ENCODE measurements at places on chromosomes 13 and 19.

DNA sequence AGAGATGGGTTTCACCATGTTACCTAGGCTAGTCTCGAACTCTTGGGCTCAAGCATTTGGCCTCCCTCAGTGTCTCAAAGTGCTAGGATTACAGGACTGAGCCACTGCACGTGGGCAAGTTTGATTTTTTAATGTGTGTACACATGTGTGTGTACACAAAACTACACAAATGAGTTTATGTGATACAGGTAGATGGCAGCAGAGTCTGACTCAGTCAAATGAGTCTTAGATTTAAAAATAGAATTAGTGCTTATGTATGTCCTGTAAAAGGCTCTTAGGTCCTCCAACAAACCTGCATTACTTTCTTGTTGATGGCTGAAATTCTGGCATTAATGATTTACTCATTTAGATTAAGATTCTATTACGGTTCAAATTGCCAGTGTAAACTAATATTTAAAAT lies 293.7 kb downstream of the PCDH17 start:
- no peak for DNase-seq

GRCh38 chr13:30906411-30907051 lies 460 bp downstream of the MEDAG start:
- DNase-seq, result no peak

GRCh38 chr19:11268783-11269267 lies 6.5 kb upstream of the DOCK6 start:
- DNase-seq, result no peak

- DNase-seq, result no peak
These were observed 12.4 kb upstream of the TINCR start for GRCh38 chr19:5580161-5580571.

- DNase-seq, result peak; percentile 66
These were observed 33.7 kb downstream of the VSTM1 start for GRCh38 chr19:54029930-54030490.

DNA sequence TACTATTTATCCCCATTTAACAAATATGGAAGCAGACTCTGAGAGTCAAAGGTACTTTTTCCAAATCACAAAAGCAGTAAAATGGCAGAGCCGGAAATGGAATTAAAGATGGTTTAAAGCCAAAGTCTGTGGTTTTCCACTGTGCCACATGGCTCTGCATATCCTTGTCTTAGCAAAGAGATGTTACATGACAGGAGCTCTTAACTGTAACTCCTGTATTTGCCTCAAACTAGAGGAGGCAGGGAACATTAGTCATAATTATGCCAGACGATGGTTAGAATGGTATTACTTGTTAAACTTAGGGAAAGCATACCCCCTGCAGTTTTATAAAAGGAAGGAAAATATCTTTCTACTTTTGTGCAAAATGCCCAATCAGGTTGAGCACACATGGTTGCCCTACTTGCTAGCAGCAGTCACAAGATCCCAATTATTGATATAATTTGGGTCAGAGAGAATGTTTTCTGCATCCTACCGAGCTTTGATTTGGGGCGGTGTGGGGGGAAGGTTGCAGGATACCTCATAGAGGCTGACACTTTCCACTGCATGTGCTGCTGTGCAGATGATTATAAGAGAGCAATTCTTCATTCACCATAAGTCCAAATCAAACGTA lies 42.0 kb upstream of the MAB21L1 start:
- no peak for DNase-seq

- DNase-seq, result no peak
These were observed 21.9 kb downstream of the RBM26 start for GRCh38 chr13:79384022-79384610.

DNA sequence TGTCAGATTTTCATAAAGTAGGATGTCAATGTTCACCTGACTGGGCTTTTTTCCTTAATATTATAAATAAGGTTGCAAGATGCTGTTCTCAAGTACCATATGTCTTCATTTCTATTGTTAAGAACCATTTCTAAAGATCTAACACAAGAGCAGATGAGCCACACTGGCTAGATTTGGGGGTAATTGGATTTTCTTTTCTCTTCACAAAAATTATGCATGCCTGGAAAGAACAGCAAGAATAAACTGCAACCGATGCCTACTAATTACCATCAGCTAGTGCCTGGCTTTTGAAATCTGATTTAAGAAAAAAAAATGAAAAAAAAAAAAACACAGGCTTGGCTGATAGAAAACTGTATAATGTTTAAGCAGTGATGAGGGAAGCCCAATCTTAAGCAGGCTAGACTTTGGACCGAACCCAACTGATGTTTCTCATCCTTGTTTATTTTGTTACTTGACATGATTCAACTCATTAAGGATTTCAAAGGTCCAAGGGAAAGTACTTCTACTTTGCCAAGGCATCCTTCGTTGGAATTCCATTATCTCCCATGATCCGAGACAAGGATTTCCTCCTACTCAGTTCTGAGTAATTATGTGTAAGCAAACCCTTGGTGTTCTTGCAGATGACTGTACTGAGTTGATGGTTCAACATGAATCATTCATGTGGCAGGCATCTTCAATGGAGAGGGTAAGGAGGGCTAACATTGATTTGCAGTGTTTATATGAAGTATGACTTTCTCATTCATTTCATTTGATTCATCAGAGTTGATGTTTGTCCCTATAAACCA lies 300.5 kb downstream of the SPRY2 start:
- DNase-seq, result no peak

DNA sequence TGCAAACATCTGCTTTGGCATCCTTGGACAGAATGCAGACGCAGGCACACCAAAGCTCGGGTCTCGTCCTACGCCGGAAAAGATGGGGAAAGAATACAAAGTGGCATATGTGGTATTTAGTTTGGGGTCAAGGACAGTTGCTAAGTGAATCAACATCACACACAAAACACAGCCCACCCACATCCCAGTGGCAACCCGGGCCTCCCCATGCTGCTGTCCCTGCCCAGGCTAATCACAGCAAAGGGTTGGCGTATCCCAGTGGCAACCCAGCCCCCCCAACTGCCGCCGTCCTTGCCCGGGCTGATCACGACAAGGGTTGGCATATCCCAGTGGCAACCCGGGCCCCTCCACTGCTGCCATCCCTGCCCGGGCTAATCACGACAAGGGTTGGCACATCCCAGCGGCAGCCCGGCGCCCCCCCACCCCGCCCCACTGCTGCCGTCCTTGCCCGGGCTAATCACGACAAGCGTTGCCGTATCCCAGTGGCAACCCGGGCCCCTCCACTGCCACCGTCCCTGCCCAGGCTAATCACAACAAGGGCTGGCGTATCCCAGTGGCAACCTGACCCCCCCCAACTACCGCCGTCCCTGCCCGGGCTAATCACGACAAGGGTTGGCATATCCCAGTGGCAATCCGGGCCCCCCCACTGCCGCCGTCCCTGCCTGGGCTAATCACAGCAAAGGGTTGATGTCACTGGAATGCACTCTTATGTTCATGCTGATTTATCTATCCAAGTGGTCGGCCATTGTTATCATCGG lies 167.8 kb upstream of the SOX1 start:
- DNase-seq, result no peak

- DNase-seq, result no peak
These were observed 554.1 kb downstream of the KCTD12 start for GRCh38 chr13:76331943-76332712.

GRCh38 chr13:109741966-109742365 lies 44.4 kb downstream of the IRS2 start:
- no peak for DNase-seq

- DNase-seq, result no peak
These were observed 96.6 kb downstream of the ELF1 start for GRCh38 chr13:40922437-40923040.

DNA sequence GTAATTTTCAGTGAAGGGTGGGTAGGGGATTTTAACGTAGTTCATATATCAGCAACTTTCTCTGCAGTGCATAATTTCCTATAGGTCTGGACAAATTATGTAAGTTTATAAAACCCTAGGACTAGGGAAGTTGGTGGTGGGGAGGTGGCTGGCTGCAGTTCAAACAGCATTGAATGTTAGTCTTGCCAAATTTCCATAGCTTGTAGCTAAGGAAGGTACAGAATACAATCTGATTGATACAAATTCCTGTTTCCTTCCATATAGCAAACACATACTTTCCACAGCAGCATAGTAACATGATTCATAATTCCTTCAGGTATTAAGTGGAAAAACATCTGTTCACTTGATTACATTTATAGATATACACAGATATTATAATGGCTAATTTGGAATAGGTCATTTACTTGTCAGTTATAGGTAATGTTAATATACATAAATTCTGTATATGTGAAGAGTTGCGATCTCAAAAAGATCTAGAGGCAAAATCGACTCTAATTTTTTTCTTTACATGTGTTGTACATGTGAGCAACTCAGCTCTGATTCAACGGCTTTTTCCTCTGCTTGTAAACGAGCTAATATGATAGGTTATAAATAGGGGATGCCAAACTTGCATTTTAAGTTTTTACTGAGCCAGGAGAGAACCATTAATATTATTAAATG lies 233.4 kb upstream of the CSNK1A1L start:
- DNase-seq, result no peak

- DNase-seq, result no peak
These were observed 153.8 kb upstream of the UQCRFS1 start for GRCh38 chr19:29366757-29367156.

GRCh38 chr19:12825254-12826131 lies 8.9 kb downstream of the RTBDN start:
- DNase-seq, result no peak

DNA sequence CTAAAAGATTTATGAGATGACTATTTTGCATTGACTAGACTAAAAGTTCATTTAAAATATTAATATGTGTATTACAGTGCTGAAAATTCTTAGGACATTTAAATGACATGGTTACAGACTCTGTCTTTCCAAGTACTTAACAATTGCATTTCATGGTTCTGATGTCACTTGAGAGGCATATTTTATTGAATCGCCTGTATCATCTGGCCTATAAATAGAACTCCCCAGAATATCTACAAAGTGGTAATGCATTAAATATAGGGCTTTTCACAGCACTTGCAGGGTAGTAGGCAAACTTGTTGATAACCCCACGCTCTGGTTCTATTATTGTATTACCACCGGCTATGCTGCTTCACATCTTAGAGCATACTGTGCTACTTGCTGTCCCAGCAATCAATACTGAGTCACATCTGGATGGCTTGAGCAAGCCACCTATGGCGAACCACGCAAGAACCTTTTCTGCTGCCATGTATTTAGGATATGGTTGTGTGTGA lies 400.6 kb downstream of the HS6ST3 start:
- no peak for DNase-seq

- no peak for DNase-seq
These were observed 28.5 kb downstream of the TRPM4 start for GRCh38 chr19:49186108-49186507.

- DNase-seq, result no peak
These were observed 133.2 kb upstream of the SLITRK5 start for GRCh38 chr13:87537951-87538350.

GRCh38 chr13:44934724-44935123 lies 54.5 kb downstream of the NUFIP1 start:
- no peak for DNase-seq

GRCh38 chr13:67150608-67151007 lies 79.5 kb downstream of the PCDH9 start:
- no peak for DNase-seq

GRCh38 chr19:29673451-29674371 lies 8.4 kb downstream of the PLEKHF1 start:
- no peak for DNase-seq

- DNase-seq, result no peak
These were observed 115.9 kb upstream of the GJB6 start for GRCh38 chr13:20348018-20348417.

DNA sequence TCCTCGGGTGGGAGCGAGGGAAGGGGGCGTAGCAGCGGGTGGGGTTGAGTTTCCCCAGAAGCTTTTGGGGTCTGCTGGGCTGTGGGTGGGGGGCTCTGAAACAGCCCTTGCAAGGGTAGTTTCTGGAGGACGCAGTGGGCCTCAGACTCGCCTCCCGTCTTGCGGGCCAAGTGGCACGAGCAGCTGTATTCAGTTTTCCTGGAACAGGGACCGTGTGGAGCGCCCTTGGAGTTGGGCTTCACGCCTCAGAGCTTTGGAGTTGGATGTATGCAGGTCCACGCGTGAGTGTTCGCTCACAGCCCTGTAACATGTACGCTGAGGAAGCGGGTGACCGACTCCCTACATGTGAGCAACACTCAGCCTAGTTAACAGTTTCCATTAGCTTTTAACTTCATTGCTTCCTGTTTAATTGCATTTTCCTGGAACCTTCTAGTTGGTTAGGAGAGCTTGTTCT lies 603 bp downstream of the TM9SF2 start:
- peak; percentile 35 for DNase-seq

GRCh38 chr13:64446372-64446771 lies 2783.8 kb downstream of the PCDH9 start:
- no peak for DNase-seq

- DNase-seq, result no peak
These were observed 99.2 kb downstream of the GADD45B start for GRCh38 chr19:2574971-2575630.

- no peak for DNase-seq
These were observed 12.4 kb upstream of the GJA3 start for GRCh38 chr13:20173116-20173746.

GRCh38 chr13:40786568-40786996 lies 2.8 kb upstream of the SLC25A15 start:
- no peak for DNase-seq

DNA sequence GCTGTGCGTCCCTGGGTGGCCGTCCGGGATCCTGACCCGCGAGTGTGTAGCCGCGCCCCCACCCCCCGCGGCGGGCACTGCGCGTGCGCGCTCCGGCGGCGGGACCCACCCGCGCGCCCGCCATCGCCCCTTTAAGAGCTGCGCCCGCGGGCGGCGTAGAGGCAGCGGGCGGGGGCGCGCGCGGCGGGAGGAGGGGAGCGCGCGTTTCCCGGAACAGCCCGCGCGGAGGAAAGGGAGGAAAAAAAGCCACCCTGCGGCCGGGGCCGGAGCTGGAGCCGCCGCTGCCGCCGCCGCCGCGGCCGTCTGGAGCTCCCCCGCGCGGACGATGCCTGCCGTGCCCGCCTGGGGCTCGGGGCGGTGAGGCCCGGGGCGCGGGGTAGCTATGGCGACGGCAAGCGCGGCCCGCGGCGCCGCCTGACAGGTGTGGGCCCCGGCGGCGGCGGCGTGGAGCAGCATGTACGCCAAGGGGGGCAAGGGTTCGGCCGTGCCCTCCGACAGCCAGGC lies at the start of gene SSBP4:
TSS of gene SSBP4 (plus strand) at position 204 of the 504 bp plus-strand sequence. CDS start at position 455, 251 bp downstream.
- peak; percentile 86 for DNase-seq

DNA sequence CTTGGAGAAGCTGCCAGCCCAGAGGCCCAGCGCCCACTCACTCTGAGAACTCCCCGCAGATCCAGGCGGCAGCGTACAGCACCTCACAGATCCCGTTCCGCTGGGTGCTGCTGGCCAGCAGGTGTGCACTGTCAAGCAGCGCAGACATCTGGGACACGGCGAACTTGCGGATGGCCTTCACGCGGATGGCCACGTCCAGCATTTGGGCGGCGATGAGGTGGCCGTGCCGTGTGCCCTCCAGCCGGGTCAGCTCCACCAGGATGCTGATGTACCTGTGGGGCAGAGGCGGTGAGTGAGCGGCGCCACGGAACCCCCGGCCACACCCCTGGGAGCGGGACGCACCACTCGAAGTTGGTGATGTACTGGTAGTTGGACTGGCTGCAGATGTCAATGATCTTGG lies 24.1 kb downstream of the IZUMO4 start:
- DNase-seq, result no peak

GRCh38 chr19:15501596-15501995 lies 6.7 kb upstream of the CYP4F22 start:
- no peak for DNase-seq

Data from hematopoietic multipotent progenitor cell treated with erythropoietin and hydrocortisone succinate and interleukin-3 and kit ligand, for 8 days (in vitro differentiated cells).